K562 (cell line): ENCODE measurements at places on chromosomes 12 and 14. TPM values are rescaled to one million over a fixed set of nuclear protein-coding genes. Genes with fewer than 3 reads are reported as not detected.

DNA sequence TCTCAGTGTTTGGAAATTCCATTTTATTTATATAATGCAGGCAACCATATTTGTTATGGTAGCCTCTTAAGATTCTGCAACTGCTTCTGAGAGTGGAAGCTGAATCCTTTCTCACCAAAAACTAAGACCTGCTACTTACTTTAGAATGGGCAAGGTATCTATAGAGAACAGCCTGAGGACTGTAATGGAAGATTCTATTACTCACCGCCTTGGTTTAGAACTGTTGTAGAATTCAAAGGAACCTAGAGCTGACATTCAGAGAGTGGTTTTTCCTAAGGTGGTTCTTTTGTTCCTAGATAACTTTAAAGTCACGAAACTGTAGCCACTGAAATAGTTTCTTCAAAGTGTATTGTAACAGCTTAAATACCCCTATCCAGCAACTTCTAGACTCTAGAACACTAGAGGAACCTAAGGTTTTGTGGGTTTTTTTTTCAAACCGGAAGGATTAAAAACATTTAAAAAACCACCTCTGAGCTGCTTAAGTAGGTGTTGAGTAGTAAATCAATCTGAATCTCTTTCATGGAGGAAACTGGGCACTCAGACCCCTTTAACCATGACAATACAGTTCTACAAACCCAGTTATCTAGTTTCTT is 4.2 kb downstream of the TDP1 start:
- DNase-seq: no peak

DNA sequence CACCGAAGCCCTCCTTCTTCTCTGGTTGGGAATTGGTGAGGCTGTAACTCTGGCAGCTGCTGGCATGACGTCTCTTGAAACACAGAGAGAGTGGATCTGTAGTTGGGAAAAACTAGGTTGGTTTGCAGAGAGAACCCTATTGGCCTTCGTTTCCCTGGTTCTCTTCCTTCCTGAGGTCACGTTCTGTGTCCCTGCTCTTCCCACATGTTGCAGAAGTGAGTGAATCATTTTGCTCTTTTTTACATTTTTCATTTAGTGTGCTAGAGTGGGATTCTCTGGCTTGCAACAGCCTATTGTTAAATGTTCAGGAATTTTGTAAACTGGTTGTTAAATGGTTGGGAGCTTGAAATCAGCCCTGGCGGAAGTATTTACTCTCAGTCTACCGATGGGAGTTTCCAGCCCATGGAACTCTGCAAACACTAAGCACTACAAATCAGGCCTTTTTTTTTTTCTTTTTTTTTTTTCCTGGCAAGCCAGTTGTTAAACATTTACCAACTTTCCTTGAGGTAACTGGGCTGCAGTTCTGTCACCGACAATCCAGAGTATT is 26.8 kb upstream of the CKAP4 start:
- DNase-seq: no peak

DNA sequence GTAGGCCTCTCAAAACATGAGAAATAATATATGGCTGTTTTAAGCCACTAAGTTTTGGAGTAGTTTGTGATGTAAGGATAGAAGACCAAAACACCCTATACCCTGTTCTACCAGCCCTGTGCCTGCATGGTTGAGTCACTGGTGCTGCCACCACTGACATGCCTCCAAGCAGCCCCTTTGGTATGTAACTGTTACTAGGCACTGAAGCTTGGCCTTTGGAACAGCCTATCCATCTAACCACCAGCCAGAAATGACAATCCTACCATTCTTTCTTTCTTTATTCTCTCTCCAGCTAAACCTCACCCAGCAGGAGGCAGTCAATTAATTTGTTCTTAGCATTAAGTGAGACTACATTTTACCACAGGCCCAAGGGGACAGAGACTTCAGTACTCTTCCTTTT is 240.3 kb downstream of the MSRB3 start:
- no peak for DNase-seq

DNA sequence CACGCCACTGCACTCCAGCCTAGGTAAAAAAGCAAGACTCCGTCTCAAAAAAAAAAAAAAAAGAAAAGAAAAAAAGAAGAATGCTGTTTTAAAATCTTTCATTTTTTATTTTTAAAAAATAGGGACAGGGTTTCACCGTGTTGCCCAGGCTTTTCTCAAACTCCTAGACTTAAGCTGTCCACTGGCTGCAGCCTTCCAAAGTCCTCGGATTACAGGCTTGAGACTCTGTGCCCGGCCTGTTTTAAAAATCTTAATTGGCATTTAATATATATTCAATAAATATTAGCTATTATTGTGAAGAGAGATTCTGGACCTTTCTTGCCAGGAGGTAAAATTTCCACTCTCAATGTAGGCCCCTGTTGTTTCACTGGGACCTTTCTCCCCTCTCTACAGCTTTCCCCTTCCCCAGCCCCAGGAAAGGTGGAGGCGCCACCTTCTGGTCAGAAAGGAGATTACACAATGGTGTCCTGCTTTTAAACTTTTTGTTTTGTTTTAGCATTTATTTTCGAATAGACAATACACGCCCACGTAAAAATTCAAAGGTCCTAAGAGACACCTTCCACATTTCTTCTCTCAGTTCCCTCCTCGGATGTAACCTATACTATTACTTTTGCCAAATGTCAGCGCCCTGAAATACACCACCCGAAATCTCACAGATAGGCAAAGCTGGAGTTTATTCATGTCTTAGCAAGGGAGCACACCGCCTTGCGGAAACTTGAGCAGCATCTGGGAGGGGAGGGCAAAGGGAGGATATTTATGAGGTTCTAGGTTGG is 23.8 kb upstream of the PHC1 start:
- DNase-seq: peak; percentile 60

- no peak for DNase-seq
These were observed 16.2 kb upstream of the PIP4K2C start for GRCh38 chr12:57574795-57575194.

GRCh38 chr12:121144416-121144914 is 11.8 kb downstream of the P2RX7 start:
- no peak for DNase-seq

TIMELESS gene
- polyA plus RNA-seq: 43.5 and 49.1 TPM in 2 replicates

BCL11B gene
- polyA plus RNA-seq: not detected in 2 replicates
